ENCODE measurements at places on chromosomes 1 and 21.

DNA sequence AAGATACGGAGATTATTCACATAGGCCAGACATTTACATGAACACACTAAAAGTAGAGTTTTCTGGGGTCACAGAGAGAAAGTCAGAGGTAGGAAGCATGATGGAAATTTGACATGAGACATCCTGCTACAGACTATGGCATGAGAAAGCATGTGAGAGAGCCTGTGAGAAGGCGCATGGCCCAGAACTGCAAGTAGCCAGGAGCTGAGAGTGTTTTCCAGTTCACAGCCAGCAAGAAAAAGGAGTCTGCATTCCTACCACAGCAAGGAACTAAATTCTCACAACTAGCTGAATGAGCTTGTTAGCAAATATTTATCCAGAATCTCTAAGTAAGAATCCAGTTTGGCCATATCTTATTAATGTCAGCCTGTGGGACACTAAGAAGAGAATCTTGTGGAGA is 673.3 kb downstream of the BRINP3 start:
- DNase-seq = no peak

DNA sequence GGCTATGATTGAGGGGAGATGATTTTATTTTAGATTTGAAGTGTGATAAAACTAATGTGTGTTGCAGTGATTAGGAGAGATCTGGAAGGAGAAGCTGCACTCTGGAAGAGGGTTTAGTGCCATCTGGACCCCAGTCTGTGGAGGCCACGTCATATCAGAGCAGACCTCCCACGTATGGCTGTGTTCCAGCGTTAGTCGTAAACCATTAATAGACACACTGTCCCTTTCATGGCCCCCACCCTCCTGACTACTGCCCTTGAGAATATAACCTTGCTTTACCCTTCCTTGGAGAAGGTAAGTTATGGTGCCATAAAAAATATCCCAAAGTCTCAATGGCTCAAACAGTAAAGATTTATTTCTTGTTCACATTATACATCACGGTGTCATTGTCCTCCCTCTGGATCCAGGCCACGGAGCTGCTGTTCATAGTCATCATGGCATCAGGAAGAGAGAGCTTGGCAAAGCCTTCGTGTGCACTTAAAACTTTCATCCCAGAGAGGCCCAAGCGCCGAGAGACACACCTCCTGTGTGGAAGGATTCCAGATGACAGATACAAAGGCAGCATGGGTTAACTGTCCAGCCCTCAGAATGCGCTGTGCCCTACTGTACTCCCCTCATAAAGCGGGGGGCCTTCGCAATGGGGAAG is 33.2 kb downstream of the RHOU start:
- no peak for DNase-seq

GRCh38 chr1:28115267-28115666 is 26.9 kb upstream of the EYA3 start:
- no peak for DNase-seq

GRCh38 chr1:167605576-167605975 is 24.5 kb upstream of the RCSD1 start:
- no peak for DNase-seq

DNA sequence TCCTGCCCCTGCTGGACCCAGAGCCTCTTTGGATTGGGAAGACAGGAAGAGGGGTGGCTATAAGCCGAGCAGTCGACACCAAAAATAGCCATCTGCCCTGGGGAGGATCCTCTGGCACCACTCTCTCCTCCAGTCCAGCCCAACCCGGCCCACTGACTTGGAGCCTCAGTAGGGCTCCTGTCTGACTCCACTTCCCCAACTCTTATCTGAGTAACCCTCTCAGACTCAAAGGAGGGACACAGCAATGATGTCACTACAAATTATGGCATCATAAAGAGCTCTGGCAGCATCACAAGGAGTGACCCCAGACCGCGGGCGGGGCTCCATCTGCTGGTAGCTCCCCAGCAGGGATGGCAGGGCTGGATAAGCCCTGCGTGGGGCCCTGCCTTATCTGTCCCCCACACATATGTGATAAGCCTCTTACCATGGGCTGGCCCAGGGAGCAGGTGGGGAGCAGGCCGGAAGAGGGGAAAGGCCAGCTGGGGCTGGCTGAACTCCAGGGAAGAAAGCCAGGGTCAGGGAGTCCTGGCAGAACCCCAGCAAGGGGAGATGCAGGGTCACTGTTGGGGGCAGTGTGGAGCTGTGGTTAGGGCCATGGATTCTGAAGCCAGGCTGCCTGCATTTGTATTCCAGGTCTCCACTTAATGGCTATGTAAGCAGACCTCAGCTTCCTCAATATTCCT is 4.6 kb upstream of the SLC6A9 start:
- no peak for DNase-seq
